ENCODE measurements at places on chromosomes 3 and 15.

DNA sequence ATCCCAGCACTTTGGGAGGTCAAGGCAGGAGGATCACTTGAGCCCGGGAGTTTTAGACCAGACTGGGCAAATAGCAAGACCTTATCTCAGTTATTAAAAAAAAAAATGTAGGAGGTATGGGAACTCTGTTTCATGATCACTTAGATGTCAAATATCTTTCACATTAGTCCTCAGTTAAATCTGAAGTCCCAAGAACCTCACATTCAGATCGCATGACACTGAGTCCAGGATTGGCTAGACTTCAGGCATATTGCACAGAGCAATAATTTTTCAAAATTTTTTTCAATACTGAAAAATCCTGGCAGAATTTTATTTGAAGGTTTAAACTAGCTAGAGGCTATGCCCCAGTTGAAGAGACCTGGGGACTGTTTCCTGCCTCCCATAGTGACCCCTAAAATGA lies 56.3 kb upstream of the ZNF148 start:
- no peak for DNase-seq

DNA sequence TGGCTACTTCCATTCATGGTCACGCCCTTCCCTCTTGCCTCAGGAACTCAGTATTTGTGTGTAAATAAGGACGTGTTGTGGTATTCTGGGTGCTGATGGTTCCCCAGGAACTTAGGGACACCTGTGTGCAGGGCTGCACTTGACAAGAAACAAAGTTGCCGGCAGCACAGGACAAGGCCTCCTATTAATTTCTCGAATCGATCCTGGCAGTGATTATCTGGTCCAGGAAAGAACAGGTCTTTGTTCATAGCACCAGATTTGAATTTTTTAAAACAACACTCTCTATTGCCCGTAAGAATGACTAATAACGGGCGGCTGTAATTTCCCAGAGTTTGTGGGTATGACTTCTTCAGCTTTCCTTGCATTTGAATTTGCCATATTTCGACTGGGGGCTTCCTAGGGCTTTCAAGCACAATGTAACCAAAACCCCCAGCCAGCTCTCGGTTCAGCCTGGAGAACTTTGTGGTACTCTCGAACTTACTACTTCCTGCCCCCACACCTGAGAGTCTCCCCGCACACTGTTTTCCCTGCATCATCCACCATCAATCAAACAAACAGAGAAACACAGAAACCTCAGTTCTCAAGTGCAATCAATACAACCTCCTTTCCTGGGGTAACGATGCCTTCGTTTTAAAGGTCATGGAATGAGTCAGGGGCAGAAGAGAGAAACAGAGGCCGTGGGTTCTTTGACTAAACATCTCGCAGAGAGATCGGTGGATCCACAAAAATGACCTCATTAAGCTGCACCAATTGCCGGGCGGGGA lies 241.7 kb upstream of the ICE2 start:
- DNase-seq = no peak

GRCh38 chr3:64685331-64685799 lies 2.4 kb downstream of the ADAMTS9 start:
- DNase-seq = no peak

DNA sequence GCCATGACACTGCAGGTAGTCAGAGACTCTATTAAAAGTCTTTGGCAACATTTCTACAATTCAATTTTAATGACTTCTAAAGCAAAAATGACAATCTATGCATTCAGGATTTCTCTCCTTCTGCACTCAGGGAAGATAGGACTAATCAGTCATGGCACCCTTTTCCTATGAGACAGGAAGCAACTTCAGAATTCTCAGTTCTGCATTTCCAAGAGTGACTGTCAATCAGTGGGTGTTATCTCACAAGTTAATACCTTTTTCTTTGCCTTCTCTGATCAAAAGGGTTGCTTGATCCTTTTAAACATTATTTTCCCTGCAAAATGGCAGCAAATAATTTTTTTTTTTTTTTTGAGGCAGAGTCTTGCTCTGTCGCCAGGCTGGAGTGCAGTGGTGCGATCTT lies 7.8 kb upstream of the ICE2 start:
- no peak for DNase-seq

DNA sequence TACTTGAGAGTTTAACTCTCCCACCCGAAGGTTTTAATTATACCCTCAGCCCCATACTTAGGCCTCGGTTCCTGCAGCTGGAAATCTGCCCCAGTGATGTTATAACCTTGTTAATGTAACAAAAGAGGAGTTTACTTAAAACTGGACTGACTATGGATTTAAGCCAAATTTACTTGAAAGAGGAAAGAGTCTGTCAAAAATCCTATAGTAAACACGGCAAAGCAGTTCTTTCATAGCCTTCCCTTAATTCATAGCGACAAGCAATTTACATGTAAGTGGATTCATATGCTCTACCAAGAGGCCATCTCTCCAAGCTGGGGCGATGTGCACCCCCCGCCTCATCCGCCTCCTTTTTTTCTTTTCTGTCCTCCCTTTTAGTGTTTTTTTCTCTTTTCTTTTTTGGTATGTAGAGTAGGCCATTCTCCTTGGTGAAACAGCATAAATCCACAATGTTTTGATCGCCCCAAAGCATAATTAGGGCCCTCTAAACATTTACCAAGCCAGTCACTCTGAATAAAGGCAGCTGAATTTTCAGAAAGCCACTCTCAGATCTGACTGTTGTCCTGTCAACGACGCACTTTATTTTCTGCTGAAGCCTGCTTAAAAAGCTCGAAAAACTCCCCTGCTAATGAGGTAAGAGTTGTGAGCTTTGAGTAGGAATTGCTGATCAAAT lies 373.1 kb upstream of the WNT5A start:
- DNase-seq = no peak

Data from immature natural killer cell (primary cell).